Activated CD4-positive, alpha-beta memory T cell treated with anti-CD3 and anti-CD28 coated beads, Interleukin-2, amount 10 ng/mL, durations not matched to agents 7 days and 5 days (primary cell): ENCODE measurements at places on chromosomes 4 and X.

DNA sequence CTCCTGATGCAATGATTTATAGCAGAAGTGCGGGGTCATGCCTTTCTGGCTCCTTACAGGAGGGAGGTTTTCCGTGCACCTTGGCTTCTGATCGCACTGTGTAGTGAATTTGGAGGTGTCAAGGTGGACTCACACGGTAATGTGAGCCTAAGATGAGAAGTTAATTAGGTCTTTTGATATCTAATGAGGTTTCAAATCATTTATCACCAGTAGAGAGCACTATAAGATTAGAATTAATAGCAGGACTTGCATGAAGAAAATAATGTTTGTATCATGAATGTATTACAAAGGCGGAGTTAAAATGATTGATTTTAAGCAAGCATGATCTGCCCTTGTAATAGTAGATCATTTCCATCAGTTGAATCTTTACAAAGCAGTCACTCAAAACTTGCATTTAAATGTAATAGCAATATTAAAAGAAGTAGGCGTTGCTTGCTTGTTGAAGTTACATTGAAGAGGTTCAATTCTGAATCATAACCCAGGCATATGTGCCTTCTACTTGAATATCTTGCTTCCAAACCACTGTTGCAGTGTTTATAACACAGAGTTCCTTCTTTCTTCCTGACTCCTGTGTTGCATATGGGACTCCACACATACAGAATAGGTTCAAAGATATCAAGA, 152.1 kb downstream of the FMR1NB start:
- DNase-seq = no peak

DNA sequence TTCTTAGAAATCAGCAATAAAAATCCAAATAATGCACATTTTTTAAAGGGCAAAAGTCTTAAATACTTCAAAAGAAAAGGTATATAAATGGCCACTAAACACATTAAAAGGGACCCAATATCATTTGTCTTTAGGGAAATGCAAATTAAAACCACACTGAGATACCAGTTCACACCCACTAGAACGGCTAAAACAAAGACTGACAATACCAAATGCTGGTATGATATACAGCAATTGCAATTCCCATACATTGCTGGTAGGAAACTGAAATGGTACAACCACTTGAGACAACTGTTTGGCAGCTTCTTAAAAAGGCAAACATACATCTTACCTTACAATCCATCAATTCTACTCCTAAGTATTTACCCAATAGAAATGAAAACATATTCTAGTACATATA, 33.7 kb downstream of the CAMK2D start:
- DNase-seq = no peak

GRCh38 chr4:71338846-71339593, at the start of gene SLC4A4:
SLC4A4 (plus strand) TSS chr4:71339020.
- peak; percentile 20 for DNase-seq

GRCh38 chr4:15368856-15369255, 59.0 kb upstream of the C1QTNF7 start:
- DNase-seq = no peak

- no peak for DNase-seq
Observed at GRCh38 chr4:139171876-139172691, 4.9 kb downstream of the ELF2 start.

DNA sequence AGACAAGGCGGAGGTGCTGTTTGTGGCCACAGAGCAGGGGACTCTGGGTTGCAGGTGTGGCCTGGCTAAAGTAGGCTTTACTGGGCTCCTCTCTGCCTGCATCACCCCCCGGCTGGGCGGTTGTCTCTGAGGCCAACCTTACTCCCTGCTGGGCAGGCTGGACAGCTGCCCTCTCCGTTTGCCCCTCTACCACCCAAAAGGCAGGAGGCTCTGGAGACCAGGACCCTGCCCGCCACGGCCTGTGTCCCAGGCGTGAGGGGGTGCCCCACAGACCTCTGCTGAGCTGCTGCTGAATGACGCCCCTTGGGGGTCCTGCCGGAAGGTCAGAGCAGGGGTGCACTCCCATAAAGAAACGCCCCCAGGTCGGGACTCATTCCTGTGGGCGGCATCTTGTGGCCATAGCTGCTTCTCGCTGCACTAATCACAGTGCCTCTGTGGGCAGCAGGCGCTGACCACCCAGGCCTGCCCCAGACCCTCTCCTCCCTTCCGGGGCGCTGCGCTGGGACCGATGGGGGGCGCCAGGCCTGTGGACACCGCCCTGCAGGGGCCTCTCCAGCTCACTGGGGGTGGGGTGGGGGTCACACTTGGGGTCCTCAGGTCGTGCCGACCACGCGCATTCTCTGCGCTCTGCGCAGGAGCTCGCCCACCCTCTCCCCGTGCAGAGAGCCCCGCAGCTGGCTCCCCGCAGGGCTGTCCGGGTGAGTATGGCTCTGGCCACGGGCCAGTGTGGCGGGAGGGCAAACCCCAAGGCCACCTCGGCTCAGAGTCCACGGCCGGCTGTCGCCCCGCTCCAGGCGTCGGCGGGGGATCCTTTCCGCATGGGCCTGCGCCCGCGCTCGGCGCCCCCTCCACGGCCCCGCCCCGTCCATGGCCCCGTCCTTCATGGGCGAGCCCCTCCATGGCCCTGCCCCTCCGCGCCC, 920 bp downstream of the HTT-AS start:
- DNase-seq = no peak

DNA sequence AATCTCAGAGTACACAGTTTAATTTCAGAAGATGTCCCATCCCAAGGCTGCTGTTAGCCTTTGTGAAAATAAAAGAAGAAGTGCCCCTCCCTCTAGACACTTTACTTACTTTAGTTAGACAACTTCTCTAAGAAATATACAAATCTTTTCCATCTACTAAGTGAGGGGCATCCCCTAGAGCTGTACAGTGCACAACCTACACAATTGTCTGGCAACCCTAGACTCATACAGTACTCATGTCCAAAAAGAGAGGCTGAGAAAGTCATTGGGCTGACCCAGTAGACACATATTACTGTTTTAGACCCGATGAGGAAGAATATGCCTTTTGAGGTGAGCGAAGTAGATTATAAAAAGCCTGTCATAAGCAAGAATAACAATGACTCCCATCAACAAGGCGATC, 297.6 kb downstream of the IDS start:
- no peak for DNase-seq

GRCh38 chrX:115547448-115547847, 13.5 kb upstream of the PLS3 start:
- no peak for DNase-seq

- no peak for DNase-seq
Observed at GRCh38 chr4:102452854-102453253, 48.3 kb upstream of the NFKB1 start.

GRCh38 chr4:13219971-13220370, 264.2 kb downstream of the RAB28 start:
- DNase-seq = no peak

- DNase-seq = no peak
Observed at GRCh38 chrX:6363188-6363587, 134.5 kb upstream of the NLGN4X start.

DNA sequence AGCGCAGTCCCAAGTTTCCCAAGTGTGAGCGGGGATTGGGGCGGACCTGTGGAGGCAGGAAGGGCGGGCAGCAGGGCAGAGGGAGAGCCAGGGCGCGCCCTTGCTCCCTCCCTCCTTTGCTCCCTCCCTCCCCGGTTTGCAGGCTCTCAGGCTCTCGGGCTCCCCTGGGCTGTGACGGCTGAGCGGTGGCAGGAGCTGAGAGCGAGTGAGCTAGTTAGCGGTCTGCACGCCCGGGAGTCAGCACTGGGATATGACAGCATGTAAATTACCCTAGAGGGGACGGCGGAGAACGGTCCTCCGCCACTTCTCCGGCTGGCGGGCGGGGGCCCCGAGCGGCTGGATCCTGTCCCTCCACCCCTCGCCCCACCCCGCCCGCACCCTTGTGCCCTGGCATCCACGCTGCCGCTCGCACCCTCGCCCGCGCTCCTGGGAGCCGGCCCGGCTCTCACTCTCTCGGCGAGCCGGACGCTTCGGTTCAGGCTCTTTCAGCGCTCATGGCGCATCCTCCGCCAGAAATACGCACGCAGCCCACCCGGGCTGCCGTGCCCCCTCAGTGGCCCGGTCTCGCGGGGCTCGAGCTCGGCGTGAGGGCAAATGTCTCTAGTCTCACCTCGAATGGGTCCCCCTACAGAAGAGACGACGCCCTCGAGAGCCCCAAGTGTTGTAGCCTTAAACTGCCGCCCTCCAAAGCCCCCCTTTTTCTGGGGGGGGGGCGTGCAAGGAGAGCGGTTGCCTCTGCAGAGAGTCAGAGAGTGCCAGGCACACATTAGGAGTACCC, at the start of gene TSC22D3:
Gene TSC22D3, minus strand, starts transcription at position 54 of the 778 bp plus-strand sequence. CDS start 368 bp downstream, outside the sequence.
- peak; percentile 61 for DNase-seq

DNA sequence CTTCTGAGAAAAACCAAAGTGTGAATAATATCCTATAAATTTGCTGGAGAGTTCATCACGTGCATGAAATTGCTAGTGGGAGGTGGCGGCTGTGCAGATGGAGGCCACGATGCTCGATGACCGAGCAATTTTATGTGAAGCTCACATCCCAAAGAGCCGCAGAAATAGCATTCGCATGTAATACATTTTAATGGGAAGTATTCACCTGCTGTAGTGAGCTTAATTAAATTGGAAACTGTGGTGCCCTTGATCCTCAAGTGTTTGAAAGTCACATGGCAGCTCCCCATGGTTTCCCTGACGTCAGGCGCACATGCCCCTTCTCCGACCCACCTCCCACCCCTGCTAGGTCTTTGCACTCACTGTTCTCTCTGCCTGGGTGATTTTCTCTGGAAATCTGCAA, 136.8 kb downstream of the STK32B start:
- DNase-seq = no peak

DNA sequence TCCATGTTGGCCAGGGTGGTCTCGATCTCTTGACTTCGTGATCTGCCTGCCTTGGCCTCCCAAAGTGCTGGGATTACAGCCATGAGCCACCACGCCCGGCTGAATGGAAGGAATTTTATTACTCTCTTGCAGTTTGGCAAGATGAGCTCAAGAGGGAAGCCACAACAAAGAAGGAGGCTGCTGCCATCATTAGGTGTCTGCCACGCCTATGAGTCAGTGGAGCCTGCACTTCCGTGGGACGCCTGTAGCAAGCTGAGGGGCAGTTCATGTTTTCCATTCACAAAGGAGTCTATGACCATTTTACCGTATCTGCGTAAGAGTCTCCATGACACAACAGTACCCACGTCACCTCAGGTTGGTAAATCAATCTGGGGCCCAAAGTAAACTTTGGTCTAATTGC, 51.2 kb upstream of the CHRNA9 start:
- DNase-seq = peak; percentile 78

DNA sequence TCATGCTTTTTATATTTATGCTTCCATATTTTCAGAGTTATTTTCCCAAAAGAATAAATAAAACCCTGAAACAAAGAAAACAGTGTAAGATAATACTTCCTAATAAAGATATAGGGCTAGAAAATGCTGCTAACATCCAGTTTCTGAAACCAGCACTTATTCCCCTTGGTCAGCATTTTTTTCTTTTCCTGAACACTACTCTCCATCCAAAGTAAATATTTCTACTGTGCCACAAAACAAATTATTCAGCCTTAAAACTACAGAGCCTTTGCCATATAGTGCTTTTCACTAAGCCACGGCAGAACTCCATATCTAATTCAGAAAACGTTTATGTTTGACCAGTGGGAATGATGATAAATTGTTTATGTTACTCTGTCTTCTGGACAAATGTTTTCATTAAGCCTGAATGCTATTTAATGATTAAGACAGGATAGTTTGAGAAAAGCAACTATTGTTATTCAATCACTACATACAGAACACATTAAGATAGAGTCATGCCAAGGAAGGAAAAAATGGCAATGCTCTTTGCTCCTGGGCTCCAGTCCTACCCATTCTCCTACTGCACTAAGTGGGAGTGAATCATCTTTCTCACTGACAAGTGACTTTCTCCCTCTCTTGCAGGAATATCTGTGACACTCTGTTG, 723.9 kb downstream of the FAT4 start:
- DNase-seq = no peak

GRCh38 chr4:28226962-28227361, 1366.3 kb downstream of the STIM2 start:
- DNase-seq = no peak

DNA sequence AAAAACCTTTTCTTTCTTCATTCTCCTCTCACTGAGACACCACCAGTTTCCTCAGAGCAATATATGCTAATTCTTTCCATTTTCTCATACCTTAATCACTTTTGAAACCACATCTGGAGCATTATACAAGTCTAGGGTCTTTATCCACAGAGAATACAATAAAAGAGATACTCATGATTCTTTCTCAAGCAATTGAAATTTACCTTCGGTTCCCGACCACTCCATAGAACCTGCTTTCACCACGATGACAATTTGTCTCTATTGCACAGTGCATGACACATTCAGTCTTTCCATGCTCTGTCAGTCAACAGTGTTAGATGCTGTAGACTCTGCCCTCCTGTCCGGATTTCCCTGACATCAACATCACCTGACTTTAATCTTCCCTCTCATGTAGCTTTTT, 409.3 kb upstream of the NWD2 start:
- no peak for DNase-seq

DNA sequence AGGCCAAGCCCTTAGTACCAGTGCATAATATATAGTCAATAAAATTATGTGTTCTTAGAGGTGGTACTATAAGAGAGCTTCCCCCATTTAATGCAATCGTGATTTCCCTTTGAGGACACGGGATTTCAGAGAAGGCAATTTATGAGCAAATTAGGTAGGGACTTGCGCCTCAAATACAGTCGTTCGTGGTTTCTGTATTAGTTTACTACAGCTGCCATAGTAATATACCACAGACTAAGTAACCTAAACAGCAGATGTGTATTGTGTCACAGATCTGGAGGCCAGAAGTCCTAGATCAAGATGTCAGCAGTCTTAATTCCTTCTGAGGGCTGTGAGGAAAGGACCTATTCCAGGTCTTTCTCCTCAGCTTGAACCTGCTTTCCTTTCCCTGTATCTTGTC, 1.5 kb upstream of the PUDP start:
- DNase-seq = no peak

DNA sequence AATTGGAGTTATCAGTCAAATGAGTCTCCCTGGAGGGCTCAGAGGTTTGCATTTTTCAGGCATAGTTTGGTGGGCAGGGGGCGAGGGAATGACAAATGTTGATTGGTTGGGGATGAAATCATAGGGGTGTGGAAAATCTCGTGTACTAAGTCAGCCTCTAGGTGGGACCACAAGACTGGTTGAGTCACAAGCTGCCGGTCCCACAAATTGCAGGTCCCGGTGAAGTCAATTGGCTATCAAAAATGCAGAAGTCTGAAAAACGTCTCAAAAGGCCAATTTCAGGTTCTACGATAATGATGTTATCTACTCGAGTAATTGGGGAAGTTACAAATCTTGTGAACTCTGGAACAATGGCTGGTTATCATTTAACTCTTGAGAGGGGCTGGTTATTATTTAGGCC, 98.8 kb upstream of the DHX15 start:
- DNase-seq = no peak

- DNase-seq = no peak
Observed at GRCh38 chr4:620201-620600, 5.2 kb upstream of the PDE6B start.

- DNase-seq = no peak
Observed at GRCh38 chrX:155112171-155112570, 40.9 kb downstream of the BRCC3 start.

- no peak for DNase-seq
Observed at GRCh38 chr4:109440948-109441347, 7.3 kb downstream of the SEC24B start.
